ENCODE measurements at places on chromosomes 16 and 17.

- DNase-seq, result peak; percentile 39
These were observed 28.8 kb downstream of the ZCCHC14 start for GRCh38 chr16:87463722-87464690.

GRCh38 chr17:56176091-56176490 is 22.8 kb downstream of the ANKFN1 start:
- no peak for DNase-seq

- no peak for DNase-seq
These were observed 47.7 kb downstream of the CLEC16A start for GRCh38 chr16:10992112-10992511.

- DNase-seq, result no peak
These were observed 3.5 kb downstream of the IRX3 start for GRCh38 chr16:54282928-54283724.

DNA sequence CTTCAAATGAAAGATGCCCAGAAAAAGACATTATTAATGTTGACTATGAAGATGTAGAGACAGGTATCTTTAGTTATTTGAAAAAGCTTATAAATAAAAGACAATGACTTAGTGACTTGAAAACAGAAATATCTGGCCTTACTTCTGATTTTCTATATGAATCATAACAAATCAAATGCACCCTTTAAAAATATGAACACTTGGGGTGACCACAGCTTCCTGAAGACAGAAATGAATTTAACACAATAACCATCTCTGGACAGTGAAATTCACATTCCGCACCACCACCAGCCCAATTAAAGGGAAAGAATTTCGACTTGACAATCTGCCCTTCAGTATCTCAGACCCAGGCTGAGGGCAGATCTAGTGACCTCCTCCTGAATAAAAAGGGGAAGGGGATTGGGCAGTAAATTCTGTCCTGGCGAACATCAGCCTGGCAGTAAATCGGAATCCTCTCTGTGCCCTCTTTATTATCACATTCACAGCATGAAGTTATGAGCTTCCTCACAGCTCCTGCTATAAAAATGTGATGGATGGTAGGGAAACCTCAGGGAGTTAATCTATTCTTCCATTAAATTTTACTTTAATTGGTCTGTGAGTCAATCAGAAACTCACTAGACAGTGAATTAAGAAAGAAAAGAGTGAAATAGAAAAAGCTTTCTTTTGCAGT is 131.5 kb downstream of the SNX11 start:
- DNase-seq, result no peak

- no peak for DNase-seq
These were observed 16.9 kb upstream of the MYLK3 start for GRCh38 chr16:46765050-46765449.

DNA sequence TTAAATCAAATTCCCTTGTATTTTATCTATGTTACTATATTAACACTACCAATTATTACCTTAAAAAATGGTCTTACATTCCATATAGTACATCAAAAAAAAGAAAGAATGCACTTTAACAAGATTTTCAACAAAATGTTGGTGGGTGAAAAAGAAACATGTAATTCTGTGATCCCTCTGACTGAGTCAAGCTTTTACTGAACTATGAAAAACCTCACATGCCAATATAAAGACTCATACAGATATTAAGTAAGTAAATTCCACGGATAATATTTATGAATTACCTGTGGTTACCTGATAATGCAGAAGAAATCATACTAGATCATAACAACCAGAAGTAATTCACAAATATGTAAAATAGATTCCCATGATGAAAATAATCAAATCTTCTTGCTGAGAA is 12.4 kb downstream of the COIL start:
- no peak for DNase-seq

GRCh38 chr16:76653390-76654026 is 376.3 kb downstream of the CNTNAP4 start:
- peak; percentile 23 for DNase-seq

- no peak for DNase-seq
These were observed 37.2 kb upstream of the BCO1 start for GRCh38 chr16:81201267-81201666.
